ENCODE measurements at places on chromosomes 1 and 21.

DNA sequence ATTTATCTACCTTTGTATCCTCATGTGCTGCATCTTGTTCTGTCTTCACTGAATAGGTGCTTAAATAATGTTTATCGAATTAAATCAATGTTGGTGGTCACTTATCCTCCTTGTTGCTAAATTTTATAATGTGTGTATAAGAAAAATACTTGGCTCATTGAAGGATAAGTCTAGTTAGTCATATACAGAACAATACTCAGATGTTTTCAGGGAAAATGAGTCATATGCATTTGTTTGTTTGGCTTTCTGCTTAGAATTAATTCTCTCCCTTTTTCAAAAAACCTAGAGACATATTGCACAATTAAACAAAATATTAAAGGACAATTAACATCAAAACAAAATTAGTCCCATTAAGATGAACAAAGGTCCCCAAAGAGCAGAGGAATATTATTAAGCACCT is 89.0 kb downstream of the UBE2U start:
- no peak for DNase-seq

GRCh38 chr1:212669600-212669999 is 30.0 kb downstream of the BATF3 start:
- no peak for DNase-seq

DNA sequence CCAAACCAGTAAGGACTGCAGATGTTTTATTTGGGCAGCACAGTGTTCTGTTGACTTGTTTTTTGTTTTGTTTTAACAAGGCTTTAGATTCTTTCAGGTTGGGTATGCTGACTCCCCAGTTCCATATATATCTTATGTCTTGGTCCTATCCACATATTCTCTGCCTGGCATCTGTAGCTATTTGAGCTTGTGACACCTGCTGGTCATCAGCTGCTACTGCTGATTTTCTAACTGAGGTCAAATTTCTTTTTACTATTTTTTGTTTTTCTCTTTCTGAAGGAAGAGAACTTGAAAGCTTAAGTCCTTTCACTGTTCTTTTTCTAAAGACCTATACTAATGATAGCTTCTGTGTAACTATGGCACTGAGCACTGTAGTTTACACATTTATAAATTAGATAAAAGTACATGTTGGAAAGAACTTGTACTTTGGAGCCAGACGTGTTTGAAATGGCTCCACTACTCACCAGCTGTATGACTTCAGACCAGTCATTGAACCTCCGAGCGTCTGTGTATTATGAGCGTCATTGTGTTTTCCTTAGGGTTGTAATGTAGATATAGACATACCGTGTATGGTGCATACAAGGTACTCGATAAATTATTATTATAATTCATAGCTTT is 109.4 kb downstream of the NRDC start:
- DNase-seq, result peak; percentile 41

GRCh38 chr1:25706146-25707089 is 89.8 kb downstream of the MAN1C1 start:
- DNase-seq, result no peak

DNA sequence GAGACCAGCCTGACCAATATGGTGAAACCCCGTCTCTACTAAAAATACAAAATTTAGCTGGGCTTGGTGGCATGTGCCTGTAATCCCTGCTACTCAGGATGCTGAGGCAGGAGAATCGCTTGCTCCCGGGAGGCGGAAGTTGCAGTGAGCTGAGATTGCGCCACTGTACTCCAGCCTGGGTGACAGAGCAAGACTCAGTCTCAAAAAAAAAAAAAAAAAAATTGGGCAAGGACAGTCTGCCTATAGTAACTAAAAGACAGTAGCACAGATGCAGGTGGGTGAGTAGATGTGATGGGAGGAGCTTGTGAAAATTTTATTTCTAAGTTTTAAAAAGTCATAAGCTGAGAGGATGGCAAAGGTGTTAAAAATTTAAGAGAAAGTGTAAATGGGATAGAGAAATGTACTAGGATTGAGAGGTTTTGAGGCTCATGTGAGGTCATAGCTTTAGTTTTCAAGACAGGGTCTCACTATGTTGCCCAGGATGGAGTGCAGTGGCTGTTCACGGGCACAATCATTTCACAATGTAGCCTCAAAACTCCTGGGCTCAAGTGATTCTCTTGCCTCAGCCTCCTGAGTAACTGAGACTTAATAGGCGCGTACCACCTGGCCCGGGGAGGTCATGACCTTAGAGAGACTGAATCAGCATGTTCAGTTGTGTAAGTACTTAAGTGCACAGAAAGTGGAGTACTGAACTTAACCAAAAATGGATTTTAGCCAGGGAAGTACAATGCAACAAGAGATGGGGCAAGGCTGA is 33.7 kb downstream of the PTP4A2 start:
- DNase-seq, result no peak

GRCh38 chr1:44261962-44262361 is 48.7 kb downstream of the DMAP1 start:
- DNase-seq, result no peak

DNA sequence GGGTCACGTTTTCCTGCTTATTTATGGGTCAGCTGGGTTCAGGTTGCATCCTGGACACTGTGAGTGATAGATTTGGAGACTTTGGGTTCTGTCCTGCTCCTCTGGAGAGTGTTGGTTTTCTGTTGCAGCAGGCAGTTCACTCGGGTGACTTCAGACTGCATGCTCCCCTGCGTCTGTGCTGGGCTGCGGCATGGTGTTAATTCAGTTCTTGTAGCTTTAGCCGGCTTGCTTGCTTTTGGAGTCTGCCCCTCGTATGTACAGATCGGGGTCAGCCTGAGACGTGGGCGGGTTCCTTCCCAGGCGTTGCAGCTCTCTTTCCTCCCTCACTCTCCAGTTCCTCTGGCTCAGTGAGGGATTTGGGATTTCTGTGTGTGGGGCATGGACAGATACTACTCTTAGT is 38.0 kb downstream of the PCNT start:
- DNase-seq, result no peak

DNA sequence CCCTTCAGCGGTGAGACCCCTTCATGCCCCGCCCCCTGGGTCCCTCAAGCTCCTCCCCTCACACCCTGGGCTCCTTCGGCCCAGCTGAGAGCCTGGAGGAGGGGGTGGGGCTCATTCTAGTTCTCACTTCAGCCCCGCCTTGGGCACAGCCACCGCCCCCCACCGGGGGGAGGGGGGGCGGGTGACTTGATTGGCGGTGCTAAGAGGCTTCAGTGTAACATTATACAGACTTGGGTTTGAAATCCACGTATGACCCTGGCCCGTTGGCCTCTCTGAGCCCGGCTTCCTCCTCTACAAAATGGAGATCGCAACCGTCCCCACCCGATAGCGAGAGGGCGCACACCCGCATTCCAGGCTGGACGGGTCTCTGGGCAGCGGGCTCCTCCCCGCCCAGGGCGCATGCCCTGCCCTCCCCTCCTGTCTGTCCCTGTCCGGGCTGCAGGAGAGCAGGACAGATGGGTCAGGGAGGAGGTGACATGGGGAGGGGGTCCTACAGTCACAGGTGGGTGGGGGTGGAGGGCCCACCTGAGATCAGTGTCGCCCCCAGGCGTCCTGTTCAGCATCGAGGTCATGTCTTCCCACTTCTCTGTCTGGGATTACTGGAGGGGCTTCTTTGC is 5.1 kb downstream of the CLCNKB start:
- peak; percentile 22 for DNase-seq

DNA sequence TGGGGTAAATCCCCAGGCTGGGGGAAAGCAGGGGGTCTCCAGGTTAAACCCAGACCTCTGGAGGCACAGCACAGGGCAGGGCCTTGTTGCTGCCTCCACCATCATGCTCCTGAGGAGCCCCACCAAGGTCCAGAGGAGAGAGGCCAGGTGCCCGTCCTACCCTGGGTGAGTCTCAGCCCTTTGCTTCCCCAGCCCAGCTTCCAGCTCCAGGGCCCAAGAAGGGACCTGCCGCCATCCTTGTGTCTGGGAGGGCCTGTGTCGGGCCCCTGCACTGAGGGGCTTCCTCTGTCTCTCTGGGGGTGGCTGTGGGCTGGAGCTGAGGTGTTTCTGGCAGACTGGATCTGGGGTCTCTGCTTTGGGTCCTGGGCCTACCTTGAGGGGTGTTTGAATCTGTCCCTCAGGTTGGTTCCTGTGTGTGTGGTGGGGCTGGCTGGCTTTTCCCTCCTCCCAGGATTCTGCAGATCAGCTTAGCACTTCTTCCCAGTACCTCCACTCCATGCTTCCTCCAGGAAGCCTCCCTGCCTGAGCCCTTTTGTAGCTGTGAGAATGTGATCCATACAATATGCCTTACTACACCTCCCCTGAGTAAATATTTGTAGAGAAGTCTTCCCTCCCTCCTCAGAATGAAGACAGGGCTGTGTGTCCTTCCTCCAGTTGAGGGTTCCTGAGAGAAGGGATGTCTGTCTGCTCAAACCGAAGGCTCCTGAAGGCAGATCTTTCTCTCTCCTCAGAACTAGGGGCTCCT is 6.2 kb downstream of the GPR3 start:
- DNase-seq, result no peak

DNA sequence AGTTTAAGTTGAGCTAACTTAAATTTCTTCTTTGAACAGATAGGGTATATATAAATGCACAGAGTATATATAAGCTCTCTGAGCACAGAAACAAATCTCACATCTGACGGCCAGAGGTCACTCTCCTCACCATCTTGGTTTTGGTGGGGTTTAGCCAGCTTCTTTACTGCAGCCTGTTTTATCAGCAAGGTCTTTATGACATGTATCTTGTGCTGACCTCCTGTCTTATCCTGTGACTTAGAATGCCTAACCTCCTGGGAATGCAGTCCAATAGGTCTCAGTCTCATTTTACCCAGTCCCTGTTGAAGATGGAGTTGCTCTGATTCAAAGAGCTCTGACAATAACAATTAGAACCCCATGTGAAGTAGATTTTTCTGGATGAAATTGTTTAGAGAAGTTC is 1.6 kb upstream of the MOV10 start:
- no peak for DNase-seq

- no peak for DNase-seq
Measured at GRCh38 chr1:157774412-157774811, 2.5 kb downstream of the FCRL2 start.

GRCh38 chr21:26167593-26167992 is 3.0 kb downstream of the APP start:
- DNase-seq, result no peak

DNA sequence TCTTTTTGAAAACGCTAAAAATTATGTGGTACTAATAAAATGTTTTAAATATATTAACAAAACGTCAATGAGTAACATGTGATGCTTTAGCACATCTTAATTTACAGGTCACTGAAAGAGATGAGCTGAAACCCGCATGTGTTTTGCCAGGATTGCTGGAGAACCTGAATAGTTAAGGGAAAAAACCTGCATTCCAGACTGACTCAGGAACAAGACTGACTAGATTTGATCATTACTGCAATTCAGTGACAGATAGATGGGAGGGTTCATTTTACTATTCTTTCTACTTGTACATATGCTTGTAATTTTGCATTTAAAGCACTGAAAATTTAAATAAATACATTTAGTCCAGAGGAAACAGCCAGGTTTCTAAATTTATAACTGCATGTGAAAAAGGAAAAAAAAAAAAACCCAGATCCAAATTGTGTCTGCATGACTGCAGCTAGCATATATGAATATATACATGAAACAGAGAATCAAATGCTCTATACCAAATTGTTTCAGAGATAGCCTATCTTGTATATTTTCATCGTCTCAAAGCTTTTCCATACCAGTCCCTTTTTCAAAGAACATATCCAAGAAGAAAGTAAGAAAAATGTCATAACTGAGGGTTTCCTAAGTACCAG is 71.7 kb downstream of the APP start:
- no peak for DNase-seq

GRCh38 chr1:243903041-243903440 is 53.0 kb upstream of the AKT3 start:
- DNase-seq, result no peak

DNA sequence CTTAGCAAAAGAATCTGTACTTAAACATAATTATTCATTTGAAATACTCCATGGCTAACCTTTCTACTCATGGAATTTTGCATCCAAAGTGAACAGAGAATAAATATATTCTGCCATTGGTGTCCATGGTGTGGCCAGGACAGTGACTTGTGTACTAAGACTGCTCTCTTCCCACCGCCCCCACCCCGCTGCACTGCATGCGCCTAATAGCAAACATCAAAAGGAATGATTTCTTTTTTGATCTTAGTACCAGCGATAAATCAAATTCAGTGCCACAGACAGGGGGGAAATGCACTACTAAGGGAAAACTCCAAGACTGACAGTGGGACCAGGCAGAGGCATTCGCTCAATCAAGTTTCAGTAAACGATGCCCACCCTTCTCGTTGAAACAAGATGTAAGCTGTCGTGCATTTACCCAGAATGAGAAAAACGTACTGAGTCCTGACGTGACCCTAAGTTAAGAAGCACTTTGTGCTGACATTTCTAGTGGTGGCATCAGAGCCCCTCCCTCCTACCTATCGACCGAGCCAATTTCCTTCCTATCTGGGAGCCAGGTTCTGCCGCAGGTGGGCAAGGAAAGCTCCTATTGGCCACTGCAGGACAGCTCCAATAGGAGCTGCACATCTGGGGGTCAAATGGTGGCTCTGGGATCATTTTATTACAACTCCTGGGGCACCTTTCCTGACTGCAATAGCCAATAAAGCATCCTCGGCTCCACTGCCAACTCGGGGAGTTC is 12.5 kb downstream of the ESRRG start:
- DNase-seq, result no peak

DNA sequence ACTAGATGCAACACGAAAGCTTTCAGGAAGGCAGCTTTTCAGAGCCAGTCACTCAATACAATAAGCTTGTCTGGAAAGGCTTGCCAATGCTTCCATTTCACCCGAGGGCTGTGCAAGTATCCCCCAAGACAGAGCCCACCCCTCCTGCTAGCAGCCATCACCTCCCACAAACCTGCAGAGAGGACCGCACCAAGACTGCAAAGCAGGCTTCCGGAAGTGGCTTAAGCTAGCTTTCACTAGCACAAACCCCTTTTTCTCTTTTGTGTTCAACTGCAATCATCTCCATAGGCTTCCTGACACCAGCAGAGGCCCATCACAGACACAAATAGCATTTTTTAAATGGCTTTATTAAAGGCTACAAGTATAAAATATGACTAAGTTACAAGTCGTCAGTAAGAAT is 31.5 kb downstream of the C1orf198 start:
- DNase-seq, result no peak

DNA sequence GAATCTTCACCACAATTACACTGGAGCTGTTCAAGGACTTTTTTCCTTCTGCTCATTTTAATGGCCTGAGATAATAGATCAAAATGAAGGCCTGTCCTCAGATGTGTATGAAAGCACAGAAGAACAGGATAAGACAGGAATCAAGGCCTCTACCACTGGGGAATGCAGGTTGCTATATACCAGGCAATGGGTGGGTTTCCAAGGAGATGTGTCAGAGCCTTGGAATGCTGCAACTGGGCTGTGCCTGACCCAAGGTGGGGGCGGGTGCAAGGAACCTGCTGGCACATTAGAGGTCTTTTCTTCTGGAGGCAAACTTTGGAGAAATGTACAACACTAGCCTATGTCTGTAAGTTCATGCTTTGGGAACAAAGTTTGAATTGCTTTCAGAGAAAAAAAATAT is 21.7 kb upstream of the LAMC2 start:
- DNase-seq, result no peak

- no peak for DNase-seq
Measured at GRCh38 chr1:226660410-226661182, 78.5 kb downstream of the ITPKB start.

Measured in CD4-positive, alpha-beta T cell treated with Interleukin-6 at 100 ng/mL for 8 hours (primary cell).